NCI-H510A treated with DMSO at 0.1 percent for 48 hours (cell line): ENCODE measurements at places on chromosomes 2 and 18.
A peak's percentile ranks its signal among the peaks of the same experiment; 100 is the strongest.

- no peak for DNase-seq
These were observed 143.9 kb downstream of the CAPN13 start for GRCh38 chr2:30663321-30663720.

DNA sequence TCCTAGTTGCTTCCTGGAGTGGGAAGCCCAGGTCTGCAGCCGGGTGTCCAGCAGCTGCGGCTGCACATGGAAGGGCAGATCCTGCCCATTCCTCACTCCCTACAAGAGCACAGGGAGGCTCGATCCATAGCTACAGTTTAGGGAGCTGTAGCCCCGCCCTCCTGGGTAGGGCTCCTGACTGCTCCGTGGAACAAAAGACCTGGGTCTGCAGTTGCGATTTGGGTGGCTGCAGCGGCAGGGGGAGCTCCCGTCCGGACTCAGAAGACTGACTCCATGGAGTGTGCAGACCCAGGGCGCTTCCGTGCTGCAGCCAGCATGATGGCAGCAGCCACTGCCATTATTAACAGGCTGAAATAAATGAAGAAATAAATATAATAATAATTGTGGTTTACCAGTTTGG lies 157.3 kb downstream of the CTNNA2 start:
- DNase-seq, result no peak

- DNase-seq, result peak; percentile 14
These were observed 36.8 kb upstream of the LCLAT1 start for GRCh38 chr2:30410217-30410616.

GRCh38 chr2:20643060-20643459 lies 7.8 kb downstream of the HS1BP3 start:
- no peak for DNase-seq

- DNase-seq, result no peak
These were observed 73.9 kb upstream of the TWSG1 start for GRCh38 chr18:9260388-9261380.

GRCh38 chr2:225454412-225454811 lies 54.9 kb downstream of the NYAP2 start:
- DNase-seq, result no peak

GRCh38 chr2:179181002-179181401 lies 83.6 kb downstream of the SESTD1 start:
- DNase-seq, result no peak

DNA sequence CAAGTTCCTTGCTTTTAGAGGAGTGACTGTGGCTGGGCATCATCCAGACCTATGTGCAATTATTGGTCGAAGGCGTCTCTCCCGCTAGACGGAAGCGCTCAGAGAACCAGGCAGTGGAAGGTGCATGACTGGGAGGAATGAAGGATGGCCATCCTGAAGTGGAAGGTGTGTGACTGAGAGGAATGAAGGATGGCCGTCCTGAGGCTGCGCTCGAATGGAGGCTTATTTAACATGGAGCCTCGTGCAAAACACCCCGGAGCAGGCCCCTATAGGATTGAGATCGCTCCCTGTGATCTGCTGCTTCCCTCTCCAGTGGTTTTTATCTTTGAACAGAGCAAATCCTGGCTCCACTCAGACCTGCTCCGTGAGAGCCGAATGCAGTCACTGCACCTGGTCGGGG lies 140.2 kb upstream of the ID2 start:
- no peak for DNase-seq

DNA sequence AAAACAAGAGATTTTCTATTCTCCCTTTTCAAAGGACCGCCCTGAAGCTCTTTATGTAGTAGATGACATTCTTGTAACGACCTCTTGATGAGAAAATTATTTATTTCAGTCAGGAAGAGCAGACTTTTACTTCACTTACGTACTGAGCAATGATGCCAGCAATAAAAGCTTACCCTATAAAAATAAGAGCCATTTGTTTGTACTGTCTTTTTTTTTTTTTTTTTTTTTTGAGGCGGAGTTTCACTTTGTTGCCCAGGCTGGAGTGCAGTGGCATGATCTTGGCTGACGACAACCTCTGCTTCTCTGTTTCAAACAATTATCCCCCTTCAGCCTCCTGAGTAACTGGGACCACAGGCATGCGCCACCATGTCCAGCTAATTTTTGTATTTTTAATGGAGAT lies 39.2 kb downstream of the CRIM1 start:
- DNase-seq, result no peak
